ENCODE measurements at places on chromosomes 3 and 15.

DNA sequence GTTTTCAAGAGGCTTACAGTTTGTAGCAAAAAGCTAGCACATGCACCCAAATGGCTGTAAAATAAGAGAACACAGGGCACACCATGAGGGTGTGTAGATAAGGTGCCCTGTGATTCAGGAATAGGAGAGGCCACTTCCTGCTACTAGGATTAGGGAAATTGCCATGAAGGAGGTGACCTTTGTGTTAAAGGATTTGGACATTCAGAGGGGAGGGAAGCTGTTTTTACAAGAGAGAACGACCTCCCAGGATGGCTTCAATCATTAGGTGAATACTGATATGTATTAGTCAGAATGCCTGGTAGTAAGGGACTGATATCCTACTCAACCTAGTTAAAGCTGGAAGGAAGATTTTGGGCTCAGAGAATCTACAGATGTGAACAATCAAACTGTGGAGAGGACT is 35.7 kb upstream of the ABHD17C start:
- ATAC-seq = no peak

GRCh38 chr15:75235051-75235673 is 23.0 kb upstream of the GOLGA6C start:
- no peak for ATAC-seq

DNA sequence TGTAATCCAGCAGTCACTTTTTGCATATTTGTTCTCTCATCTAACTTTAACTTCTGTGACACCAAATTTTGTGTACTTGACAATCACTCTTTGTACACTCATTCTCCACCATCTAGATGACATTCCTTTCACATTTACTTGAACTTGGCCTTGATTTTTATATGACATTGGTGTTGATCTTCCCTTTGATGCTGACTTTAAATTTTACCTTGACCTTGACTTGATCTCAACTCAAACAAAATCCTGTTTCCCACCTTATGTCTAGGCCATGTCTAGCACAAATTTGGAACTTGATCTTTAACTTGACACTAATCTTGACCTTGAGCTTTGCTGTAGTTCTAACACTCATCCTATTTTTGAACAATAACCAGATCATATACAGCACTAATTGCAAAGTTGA is 33.2 kb downstream of the ROPN1B start:
- no peak for ATAC-seq

DNA sequence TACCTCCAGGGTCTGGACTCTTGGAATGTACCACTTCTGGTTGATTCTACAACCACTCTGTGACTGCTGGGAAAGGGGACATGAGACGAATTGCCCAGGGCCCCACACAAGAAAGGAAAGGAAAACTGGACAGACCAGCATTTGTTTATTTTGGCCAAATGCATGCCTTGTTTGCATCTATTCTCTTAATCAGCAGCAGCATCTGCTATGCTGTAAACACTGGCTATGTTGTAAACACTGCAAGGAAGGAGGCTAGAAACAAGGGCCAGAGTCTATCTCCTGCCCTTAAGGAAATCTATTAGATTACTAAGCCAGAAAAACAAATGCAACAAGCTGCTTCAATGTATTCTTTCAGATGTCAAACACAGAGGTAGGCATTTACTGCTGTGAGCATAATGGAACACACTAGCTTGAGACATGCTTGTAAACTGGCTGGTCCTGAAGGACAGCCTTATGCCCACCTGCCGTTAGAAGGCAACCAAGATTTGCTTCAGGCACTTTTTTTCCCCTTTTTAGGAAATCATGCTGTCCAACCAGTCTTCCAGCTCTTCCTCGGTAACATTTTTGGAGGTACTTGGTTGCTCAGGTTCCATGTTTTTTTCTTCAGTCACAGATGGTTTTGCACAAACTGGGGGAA is 102.1 kb upstream of the CHRM5 start:
- ATAC-seq = no peak

DNA sequence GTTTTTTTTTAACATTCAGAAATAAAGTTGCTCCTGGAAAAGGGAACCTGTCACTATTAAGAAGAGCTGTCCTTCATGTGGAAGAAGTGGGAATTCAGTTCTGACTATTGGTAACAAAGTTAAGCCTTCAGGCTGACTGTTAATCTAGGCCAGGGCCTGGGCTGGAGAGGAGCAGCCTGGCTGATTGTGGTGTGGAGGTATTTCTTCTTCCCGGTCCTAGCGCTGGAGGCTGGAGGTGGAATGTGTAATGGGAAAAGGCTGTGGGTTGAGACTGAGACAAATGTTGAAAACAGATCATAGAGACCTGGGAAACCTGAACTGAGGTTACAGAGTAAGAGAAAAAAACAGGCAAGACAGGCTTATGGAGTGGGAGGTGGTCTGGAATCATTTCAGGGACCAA is 23.8 kb upstream of the SH3BP5 start:
- ATAC-seq = peak; percentile 45

DNA sequence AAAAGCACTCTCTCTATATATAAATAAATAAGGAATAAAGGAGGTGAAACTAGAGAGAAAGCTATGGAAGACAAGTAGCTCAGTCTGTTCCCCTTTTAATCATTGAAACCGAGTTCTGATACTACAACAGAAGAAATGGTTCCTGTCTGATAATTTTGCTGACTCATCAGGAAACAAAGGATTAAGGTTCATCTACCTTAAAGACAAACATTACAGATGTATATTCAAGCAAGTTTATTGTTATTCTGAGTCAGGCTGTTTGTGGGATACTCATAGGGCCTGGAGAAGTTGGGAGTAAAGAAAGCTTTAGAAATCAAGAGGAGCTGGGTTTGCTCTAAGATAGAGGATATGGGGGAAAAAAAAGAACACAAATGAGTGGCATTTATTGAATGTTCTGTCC is 566.0 kb downstream of the ROBO2 start:
- ATAC-seq = no peak

- no peak for ATAC-seq
Observed at GRCh38 chr3:104392327-104392726, 974.4 kb upstream of the ALCAM start.

- ATAC-seq = no peak
Observed at GRCh38 chr15:37002041-37002672, 98.2 kb downstream of the MEIS2 start.

- ATAC-seq = peak; percentile 58
Observed at GRCh38 chr15:92810418-92811138, 89.5 kb upstream of the CHD2 start.

DNA sequence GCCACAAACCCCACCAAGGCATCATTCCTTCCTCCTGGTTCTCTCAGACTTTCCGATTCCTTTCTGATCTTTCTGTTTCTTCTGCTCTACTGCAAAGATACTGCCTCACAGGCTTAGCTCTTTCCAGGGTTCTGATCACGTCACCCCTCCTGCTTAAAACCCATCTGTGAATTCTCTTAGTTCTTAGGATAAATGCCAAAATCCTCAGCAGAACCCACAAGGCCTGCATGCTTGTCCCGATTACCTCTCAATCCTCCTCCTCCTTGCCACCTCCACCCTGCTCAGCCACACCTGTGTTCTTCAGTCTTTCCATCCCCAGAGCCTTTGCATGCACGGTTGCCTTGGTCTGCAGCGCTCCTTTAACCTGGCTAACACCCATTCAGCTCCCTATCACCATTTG is 84.0 kb downstream of the SRGAP3 start:
- ATAC-seq = no peak

GRCh38 chr15:60525341-60526039 is 46.5 kb upstream of the ICE2 start:
- ATAC-seq = no peak

- ATAC-seq = no peak
Observed at GRCh38 chr3:43533009-43533408, 88.8 kb downstream of the ANO10 start.

GRCh38 chr15:93028111-93028631 is 60.8 kb downstream of the RGMA start:
- ATAC-seq = no peak

DNA sequence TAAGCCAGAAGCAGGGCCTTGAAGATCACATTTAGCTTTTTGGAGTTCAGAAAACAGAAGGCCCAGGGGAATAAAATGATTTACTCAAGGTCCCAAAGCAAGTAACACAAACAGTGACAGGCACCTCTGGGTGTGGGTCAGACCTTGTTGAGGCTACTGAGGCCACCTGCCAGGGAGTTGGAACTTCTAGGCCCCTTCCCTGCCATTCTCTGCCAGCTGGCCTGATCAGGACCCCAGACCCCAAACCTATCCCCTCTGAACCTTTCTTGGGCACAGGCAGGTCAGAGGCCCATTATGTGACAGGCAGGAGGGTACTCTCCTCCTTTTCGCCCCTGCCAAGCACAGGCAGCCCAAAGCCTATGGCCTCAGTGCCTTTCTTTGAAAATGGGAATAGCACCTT is 49.4 kb upstream of the ATP2B2 start:
- no peak for ATAC-seq

- ATAC-seq = 0 out of 3 replicates have a peak, but pooled peaks have one; percentile 13
Observed at GRCh38 chr3:158769952-158770740, 31.7 kb upstream of the MFSD1 start.

DNA sequence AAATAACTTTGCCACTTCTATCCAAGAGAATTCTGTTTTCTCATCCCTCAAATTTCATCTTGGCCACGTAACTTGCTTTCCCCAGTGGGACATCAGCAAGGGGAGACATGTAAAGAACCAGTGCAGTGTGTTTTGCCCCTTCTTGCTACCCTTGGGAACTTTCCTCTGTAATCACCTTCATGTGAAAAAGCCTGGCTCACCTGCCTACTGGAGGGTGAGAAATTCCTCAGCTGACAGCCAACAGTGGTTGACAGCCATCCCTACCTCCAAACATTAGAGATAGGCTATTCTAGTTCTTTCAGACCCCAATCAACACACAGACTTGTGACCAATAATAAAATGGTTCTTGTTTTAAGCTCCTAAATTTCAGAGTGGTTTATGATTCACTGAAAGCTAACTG is 333.9 kb upstream of the TBC1D5 start:
- no peak for ATAC-seq

DNA sequence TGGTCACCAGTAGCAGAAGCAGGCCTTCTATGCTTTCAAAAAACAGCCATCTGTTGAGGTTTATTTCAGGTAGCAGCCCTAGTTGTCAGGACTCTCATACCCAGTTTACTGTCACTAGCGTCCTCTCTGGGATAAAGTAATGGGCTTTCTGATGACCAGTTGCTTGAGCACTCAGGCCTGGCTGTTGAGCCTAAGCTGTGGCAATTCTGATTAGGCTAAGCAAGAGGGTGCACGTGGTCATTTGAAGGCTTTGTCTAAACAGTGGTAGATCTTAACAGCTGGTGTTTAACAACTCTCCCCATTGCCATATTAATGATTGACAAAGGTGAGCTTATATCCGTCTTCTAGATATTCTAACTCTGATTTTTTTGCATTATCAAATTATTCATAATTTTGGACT is 132.9 kb upstream of the TMCO5A start:
- ATAC-seq = no peak

GRCh38 chr3:143605233-143605950 is 242.9 kb downstream of the SLC9A9 start:
- ATAC-seq = no peak

DNA sequence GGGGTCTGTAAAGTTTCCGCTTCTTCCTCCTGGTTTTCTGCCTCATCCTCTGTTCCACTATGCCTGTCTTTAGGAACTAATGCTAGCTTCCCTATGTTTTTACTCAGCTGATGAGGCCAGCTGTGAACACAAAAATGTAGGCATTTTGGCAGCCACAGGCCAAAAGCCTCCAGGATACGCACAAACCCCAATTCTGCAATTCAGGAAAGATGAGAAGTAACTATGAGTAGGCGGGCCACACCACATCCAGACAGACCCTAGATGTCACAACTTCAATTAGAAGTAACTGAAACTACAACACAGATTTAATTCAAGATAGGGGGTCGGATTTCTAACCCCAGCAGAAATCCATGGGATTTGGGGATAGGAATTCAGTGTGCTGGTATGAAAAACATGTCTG is 11.9 kb downstream of the CA12 start:
- no peak for ATAC-seq

DNA sequence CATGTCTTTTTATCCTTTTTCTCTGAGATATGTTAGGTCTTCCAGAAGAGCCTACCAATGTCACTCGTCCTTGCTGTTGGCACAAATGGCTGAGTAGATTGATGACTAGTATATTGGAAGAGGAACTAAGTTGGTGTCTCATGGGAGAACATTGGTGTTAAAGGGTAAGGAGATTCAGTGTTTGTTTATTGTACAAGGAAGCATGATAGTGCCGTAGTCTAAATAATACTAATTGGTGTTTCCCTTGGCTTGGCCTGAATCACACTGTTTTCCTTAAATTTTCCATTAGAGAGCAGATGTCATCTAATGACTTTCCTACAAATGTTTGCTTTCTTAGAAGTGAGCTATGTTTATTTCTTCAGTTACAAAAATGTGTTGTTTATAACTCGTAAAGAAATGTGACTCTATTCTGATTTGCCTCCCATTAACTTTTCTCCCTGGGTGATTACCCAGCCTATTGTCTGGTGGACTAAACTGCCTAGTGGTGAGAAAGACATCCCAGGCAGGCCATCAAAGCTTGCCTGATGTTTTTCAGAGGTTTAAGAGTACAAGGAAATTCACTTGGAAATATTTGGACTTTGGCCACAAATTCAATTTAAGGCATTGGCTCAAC is 28.7 kb downstream of the ADAMTSL3 start:
- no peak for ATAC-seq

- ATAC-seq = no peak
Observed at GRCh38 chr3:10240799-10241198, 7.5 kb upstream of the TATDN2 start.

- ATAC-seq = peak; percentile 62
Observed at GRCh38 chr3:127152684-127153505, 40.0 kb upstream of the PRR23E start.

GRCh38 chr3:66362541-66362941 is 138.3 kb downstream of the LRIG1 start:
- peak; percentile 53 for ATAC-seq

DNA sequence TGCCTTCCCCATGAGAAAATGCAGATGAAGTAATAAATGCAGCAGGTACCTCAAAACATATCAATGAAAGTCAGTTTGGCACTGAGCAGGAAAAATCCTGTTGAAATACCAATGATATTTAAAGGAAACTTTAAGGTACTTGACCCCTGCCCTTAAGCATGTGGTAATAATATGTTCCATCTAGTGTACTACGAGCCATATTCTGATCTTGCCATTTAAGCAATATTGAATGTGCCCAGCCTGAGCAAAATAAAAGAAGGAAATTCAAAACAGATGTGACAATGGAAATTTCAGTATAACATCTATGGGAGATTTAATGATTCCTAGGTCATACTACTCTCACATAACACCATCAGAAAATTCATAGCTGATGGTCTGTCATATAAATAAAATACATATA is 191.8 kb upstream of the CGNL1 start:
- ATAC-seq = no peak

DNA sequence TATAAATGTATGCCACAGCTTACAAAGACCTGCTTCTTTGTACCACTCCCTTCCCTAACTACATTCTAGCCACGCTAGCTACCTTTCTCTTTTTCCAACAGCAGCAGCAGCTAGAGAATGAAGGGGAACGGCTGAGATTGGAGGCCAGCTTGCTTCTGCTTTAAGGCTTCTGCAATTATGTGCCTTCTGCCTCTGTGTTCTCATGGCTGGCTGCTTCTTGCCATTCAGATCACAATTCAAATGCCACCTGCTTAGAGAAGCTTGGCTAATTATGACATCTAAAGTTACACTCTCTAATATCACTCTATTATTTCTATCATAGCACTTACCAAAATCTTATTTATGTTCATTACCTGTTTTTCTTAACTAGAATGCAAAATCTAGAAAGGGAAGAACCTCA is 95.2 kb downstream of the RYK start:
- ATAC-seq = no peak
